CD8-positive, alpha-beta memory T cell (primary cell): ENCODE measurements at places on chromosomes 16 and 17.

DNA sequence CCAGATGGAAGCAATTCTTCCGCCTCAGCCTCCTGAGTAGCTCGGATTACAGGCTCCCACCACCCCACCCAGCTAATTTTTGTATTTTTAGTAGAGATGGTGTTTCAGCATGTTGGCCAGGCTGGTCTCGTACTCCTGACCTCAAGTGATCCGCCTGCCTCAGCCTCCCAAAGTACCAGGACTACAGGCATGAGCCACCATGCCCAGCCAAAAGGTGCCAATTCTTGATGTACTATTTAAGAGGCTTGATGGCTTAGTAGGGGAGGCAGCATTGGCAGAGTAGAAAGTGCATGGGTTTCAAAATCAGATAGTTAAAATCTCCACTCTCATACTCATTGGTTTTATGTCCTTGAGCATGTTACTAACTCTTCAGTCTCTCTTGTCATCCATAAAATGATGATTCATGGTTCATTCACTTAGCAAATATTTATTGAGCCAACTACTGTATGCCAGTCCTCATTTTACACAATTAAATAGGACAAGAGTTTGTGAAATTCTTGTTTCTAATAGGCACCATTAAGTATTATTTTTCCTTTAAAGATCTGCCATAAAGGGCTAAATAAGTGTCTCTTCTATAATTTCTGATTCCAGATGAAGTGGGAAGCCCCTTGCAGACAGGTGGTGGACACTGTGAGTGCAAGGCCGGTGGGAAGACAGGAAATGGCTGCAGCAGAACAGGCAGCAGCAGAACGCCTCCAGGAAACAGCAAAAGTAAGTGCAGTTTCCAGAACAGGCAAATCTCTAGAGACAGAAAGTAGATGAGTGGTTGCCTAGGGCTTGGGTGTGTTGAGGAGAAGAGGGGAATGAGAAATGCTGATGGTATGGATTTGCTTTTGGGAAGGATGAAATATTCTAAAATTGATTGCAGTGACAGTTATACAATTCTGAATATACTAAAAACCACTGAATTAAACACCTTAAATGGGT lies 8.2 kb upstream of the RPL27 start:
- DNase-seq = no peak

- DNase-seq = no peak
Measured at GRCh38 chr16:69476920-69477443, 52.6 kb downstream of the CYB5B start.

DNA sequence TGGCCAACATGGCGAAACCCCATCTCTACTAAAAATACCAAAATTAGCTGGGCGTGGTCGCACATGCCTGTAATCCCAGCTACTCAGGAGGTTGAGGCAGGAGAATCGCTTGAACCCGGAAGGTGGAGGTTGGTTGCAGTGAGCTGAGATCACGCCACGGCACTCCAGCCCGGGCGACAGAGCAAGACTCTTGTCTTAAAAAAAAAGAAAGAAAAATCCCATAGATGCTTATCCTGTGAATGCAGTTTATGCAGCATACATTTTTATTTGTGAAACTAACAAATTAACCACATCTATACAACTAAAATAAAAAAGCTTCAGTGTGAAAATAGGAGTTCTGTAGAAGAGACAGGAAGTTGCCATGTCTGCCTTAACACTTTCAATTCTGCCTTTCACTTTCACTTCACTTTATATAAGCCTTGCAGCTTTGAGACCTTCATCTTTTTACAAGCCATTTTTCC lies 7.1 kb downstream of the IGSF6 start:
- DNase-seq = no peak

DNA sequence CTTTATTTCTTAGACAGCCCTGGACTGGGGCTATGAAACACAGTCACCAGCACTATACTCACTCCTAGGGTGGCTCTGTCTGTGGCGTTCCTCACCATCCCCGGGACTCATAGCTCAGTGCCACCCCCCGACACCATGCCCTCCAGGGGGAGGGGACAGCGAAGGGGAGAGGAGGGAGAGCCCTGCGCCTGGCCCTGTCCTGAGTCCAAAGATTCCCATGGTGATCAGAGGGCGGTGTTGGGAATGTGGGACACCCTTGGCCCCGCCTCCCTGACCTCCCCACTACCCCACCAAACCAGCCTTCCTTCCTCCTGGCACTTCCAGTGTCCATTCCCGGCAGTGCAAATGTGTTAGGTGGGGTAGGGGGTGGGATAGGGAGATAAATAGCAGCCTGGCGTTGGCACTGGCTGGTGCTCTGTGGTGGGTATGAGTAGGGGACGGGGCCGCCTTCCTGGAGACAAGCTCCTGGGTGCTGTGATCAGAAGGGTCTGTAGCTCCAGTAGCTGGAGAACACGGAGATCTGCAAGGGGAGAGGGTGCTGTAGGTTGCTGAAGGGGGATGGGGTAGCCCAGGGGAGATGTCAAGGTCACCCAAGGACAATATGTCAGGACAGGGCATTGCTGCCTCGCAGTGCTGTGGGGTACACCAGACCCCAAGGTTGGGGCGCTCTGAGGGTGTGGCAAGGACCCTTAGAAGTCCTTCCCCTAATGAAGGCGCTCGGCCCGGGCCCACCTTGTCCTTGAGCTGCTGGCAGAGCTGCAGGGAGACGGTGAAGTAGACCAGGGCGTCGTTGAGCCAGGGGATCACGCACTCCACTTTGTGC lies 2.0 kb downstream of the SMIM22 start:
- no peak for DNase-seq

DNA sequence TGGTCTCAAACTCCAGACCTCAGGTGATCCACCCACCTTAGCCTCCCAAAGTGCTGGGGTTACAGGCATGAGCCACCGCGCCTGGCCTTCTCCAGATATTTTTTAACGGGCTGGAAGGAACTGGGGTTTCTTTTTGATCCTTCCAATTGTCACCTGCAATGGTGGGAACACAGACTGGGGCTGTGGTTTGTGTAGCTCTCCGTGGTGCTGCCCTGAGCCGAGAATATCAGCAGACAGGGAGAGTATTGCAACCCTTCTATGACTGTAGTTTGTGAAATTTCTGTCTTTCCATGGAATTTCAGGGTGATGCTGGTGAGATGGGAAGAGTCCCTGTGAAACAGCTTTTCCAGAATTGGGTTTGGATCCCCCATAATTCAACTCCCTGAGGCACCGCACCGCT lies 263.5 kb downstream of the ENGASE start:
- no peak for DNase-seq
